ENCODE measurements at places on chromosomes 5 and 9.
A peak's percentile ranks its signal among the peaks of the same experiment; 100 is the strongest.

- DNase-seq, result peak; percentile 56
Measured at GRCh38 chr5:77642738-77643653, 4.5 kb upstream of the OTP start.

- DNase-seq, result no peak
Measured at GRCh38 chr5:886716-887325, 5.8 kb downstream of the BRD9 start.

GRCh38 chr9:114738581-114739316 lies 56.8 kb upstream of the TEX48 start:
- peak; percentile 89 for DNase-seq

GRCh38 chr9:16720386-16720785 lies 150.1 kb downstream of the BNC2 start:
- no peak for DNase-seq

- DNase-seq, result peak; percentile 64
Measured at GRCh38 chr5:154461531-154461930, 15.7 kb downstream of the SAP30L start.

GRCh38 chr5:157033071-157033583 lies 25.8 kb downstream of the HAVCR1 start:
- no peak for DNase-seq

DNA sequence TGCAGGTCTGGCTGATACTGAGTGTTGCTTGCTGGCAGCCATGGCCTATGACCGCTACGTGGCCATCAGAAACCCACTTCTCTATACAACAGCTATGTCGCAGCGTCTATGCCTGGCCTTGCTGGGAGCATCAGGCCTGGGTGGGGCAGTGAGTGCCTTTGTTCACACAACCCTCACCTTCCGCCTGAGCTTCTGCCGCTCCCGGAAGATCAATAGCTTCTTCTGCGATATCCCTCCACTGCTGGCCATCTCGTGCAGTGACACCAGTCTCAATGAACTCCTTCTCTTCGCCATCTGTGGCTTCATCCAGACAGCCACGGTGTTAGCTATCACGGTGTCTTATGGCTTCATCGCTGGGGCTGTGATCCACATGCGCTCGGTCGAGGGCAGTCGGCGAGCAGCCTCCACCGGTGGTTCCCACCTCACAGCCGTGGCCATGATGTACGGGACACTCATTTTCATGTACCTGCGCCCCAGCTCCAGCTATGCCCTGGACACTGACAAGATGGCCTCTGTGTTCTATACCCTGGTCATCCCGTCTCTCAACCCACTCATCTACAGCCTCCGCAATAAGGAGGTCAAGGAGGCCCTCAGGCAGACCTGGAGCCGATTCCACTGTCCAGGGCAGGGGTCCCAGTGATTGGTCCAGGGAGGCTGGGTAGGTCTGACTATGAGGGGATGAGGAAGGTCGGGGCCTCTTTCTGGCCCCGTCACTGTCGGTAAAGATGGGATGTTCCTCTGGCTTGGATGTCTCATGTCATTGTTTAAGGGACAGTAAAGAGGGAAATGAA lies 718 bp downstream of the OR5C1 start:
- DNase-seq, result no peak

DNA sequence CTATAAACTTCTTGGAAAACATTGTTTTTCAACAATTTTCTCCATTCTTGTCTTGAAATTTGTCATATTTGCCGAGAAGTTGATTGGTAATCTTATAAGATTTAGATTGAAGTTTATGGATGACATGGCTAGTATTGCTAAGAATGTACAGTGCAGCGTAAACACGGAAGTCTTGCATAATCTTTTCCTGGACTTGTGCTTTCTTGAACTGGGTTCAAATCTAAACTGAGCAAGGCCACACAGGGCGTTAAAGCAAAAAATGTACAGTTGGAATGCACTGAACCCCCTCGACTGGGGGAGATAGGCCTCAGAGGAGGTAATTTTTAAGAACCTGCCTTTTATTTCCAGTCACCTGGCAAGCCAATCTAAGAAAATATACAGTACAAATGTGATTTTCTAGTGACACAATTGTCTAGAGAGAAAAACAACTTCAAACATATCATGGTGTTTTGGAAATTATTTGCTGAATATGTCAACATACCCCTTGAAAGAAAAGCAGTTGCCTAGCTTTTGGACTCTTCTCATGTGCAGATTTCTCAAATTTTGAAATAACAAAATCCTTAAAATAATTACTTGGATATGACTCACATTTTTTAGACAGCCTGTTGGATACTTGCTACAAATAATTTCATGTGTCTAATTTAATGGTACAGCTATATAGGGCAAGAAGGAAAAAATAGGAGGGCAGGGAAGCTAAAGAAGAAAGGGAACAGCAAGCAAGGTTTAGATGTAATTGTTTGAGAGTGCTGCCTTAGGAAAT lies 18.5 kb upstream of the GAS1 start:
- no peak for DNase-seq

- DNase-seq, result no peak
Measured at GRCh38 chr5:665541-665955, 27.6 kb downstream of the TPPP start.
